ENCODE measurements at places on chromosomes 16 and 17.

DNA sequence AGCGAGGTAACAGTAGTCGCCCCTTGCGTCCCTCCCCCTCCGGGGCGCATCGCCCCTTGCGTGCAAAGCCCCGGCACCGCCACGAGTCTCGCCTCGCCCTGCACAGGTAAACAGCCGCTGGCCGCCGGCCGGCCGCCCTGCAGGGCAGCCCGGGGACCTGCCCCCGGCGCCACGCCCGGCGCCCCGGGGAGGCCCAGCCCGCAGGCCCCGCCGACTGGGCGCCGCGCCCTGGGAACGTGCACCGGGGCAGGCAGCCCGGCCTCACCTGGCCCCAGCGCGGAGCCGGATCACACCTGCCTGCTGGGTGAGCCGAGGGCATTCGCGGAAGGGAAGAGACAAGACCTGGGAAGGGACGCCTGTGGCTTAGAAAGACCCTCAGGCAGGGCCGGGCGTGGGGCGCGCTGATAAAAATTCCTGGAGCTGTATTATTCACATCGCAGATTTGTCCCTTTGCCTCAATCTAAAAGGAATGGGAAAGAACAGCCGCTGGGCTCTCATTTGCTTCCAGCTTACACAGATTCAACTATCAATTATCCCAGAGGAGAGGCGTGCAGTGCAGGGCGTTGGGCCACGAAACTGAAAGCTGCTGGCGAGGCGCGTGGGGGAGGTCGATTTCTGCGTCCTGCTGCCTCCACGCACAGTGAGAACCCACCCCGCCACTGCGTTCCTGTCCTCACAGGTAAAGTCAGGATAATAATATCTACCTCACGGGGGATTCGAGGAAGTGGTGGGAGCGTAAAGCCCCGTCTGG is 451.9 kb downstream of the SLC39A11 start:
- DNase-seq = no peak

DNA sequence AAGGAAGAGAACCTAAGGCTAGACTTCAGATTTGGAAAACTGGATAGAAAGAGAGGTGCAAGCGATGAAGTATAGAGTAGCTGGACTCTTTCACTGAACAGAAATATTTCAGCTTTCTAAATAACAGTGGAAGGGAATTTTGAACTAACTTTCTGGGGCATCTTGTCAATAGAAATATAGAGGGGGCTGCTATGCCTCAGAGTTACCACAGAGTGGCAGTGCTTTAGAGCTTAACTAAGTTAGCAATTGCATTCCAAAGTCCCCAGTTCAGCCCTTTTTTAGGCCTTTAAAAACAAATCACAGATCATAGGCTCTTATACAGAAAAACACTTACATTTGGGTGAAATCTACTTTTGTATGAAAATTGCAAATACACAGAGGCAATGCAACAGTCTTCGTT is 154.2 kb upstream of the CDH8 start:
- DNase-seq = no peak

DNA sequence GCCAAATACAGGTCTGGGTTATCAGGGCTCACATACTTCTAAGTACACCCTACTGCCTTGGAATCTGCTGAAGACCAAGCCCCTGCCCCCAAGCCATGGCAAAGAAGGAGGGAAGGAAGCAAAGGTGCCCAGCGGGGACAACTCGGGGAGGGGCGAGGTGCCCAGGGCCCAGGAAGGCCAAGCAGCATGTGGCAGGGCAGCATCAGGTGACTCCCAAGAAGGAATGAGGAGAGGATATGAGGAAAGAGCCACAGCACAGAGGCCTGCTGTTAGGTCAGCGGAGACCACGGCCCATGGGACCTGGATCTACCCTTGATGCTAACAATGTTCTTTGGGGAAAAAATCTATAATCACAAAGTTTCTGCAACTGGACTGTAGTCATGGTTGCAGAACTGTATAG is 142.6 kb upstream of the CRHR1 start:
- no peak for DNase-seq

- no peak for DNase-seq
These were observed 16.1 kb upstream of the NPTX1 start for GRCh38 chr17:80492343-80493136.

GRCh38 chr16:71658771-71659170 is 32.8 kb downstream of the MARVELD3 start:
- DNase-seq = no peak
